ENCODE measurements at places on chromosomes 12 and 14.

DNA sequence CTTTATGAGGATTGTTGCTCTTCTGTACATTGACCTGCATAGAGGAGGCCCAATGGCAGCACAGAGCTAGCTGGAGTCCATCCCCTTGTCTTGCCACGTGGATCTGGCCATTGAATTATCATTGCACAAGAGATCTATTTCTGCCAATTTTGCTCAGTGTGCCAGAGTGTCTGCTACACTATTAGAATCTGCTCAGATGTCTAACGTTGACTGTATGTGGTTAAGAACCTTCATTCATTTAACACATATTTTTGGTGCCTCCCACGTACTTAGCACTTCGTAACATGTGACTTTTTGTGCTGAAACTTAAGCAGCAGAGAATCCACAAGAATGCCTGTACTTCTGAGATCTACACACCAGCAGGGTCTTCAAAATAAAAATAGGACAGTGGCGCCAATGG lies 166.0 kb upstream of the VASH1 start:
- DNase-seq, result no peak

DNA sequence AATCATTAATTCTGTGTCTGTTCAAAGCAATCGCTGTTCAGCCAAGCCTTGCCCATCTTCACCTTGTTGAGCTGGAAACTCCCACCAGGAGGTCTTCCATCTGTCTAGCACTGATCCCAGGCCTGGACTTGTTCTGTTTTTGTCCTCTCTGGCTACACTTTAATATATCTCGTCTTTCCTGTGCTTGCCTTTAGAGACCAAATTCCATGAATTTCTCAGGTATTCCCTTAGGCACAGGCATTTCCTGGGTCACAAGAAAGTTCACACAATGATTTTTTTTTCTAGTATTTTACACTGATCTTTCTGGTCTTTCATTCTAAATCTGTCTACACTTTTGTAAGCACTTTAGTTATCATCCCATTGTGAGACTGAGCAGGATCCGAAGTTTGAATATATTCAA lies 116.4 kb upstream of the CCND2 start:
- DNase-seq, result no peak

DNA sequence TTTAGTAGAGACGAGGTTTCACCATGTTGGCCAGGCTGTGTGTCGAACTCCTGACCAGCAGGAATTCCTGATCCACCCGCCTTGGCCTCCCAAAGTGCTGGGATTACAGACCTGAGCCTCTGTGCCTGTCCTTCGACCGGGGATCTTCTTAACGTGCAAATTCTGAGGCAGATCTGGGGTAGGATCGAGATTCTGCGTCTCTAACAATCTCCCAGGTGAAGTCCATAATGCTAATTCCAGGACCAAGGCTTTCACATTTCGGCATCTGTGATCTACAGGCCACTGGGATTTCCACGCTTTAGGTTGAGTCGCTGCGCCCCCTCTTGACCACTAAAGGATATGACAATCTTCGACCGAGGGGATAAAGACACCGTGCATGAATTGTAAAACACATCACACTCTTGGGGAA lies 24.8 kb downstream of the FOS start:
- peak; percentile 64 for DNase-seq

DNA sequence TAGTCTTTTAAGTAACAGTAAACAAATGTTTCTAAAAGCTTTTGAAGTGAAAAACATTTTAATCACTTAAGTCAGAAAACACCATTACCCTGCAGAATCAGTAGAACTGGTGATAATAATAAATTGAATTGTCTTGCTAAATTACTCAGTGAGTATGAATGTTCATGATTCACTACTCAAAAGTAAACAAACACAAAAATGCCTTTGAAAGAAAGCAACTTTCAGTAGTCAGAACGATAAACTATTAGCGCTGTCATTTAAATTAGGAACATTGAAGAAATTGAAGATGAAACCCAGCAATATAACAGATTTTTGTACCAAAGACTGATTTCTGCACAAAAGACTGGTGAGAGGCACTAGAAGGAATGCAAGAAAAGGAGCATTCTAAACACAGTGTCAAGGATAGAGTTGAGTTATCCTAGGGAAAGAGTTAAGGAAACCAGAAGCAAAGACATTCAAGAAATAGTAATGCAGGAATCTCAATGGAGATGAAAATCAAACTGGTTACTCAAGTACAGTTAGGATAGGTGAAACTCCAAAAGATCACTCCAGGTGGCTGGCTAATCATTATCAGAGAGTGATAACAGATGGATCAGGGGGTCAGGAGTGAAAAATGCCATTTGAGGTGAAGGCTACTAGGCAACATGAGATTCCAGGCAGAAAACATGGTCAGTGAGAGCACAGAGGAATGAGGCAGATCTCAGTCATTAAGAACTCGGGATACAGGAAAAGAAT lies 77.4 kb upstream of the ALG10 start:
- DNase-seq, result no peak

DNA sequence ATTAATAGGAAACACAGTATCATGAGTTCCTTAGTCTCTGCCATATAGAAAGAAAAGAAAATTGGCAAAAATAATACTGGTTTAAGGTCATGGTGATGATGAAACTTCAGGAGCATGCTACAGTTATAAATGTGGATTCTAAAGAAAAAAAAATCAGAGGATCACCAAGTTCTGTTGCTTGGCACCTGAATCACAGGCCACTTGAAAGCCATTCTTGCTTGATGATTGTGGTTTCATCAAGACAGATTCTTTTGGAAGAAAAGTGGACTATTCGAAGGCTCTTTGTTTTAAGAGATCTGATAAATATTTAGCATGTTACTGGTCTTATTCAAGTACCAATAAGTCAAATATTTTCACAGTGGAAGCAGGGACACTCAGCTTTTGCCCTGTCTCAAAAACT lies 148.9 kb downstream of the SAMD4A start:
- DNase-seq, result no peak

DNA sequence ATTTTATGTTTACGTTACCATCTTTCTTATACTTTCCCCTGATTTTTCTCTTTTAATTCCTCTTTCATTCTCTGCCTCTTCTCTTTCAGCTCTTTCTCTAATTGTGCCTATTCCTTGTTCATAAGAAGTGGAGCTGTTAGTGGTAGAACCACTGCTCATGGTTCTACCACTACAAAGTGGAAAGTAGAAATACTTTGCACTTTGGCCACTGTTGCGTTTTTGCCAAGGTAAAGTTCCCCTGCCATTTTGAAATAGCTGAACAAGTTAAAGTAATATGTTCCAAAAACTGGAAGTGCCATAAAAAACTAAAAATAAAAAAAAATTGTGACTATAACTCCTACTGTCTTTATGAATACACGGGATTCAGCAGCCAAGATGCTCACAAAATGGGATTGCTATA lies 130.6 kb downstream of the MON2 start:
- no peak for DNase-seq

DNA sequence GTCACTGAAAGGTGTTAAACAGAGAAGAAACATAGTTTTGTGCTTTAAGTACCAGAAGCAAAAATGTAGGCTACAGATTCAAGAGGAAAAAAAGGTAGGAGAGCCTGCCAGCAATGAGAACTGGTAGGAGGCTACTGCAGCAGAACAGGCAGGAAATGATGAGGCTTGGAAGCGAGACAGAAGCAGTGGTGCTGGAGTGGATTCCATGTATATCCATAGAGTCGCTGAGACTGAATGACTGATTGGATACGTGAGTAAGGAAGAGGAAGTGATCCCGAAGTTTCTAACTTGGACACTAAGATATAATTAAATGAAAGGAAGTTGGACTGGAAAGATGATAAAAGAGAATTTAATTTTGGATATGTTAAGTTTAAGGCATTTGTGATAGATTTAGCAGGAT lies 45.0 kb upstream of the CCDC91 start:
- DNase-seq, result no peak

- peak; percentile 69 for DNase-seq
Observed at GRCh38 chr12:121668750-121669520, 519 bp downstream of the MORN3 start.

- no peak for DNase-seq
Observed at GRCh38 chr12:94874518-94875302, 128.8 kb downstream of the NDUFA12 start.

DNA sequence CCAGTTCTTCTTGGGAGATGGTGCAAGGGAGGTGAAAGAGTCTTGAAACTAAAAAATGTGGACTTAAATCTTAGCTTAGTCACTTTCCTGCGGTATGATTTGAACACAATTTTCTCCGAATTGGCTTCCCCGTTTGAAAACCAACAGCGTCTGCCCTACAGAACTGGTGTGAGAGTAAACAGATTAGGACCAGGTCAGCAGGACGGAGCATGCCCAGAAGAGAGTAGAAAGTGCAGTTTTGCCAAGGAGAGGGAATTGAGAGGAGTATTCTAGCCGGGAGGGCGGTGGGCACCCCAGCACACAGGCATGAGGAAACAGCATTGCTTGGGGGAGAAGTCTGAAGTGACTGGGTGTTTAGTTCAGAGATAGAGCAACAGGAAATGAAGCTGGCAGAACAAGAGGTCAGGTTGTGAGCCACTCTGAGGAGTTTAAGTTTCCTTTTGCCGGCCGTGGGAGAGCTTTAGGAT lies 927.1 kb downstream of the VRK1 start:
- no peak for DNase-seq

GRCh38 chr12:43347026-43347425 lies 205.0 kb downstream of the ADAMTS20 start:
- no peak for DNase-seq

GRCh38 chr12:2800046-2800570 lies 5.3 kb downstream of the FKBP4 start:
- DNase-seq, result no peak

GRCh38 chr14:98062083-98062482 lies 1209.9 kb downstream of the BCL11B start:
- DNase-seq, result no peak

DNA sequence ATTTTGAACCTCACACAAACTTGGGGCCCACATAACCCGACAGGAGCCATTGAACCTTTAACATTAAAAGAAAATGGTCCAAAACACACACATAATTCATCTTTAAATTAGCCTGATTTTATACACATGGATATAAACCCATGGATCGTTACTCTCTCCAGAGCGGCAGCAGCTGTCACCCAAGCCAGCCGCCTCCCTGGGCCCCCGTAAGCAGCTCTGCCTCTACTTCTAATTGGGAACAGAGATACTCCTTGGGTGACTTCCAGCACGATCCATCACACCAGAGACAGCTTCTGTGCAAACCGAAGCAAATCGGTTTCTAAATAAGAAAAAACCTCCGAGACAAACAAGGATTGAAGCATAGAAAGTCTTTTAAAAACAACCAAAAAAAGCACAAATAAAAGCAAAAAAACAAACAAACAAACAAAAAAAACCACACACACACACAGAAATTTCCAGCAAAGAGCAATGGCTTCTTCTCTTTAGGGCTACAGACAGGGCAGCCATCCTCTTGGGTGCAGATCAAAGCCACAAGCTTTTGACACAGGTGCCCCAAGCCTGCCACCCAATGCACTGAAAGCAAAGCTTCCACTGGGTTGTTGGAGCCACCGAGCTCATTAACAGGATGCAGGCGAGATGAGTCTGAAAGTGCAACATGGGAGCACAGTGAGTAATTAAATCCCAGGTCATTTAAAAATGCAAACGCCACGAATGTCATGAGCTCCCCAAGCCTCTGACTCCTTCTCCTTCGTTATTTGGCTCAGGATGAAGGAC lies 156.9 kb downstream of the DPF3 start:
- DNase-seq, result no peak

- DNase-seq, result no peak
Observed at GRCh38 chr12:77236066-77236465, 170.7 kb upstream of the E2F7 start.

GRCh38 chr14:23445773-23446172 lies 10.3 kb upstream of the MYH7 start:
- DNase-seq, result no peak

DNA sequence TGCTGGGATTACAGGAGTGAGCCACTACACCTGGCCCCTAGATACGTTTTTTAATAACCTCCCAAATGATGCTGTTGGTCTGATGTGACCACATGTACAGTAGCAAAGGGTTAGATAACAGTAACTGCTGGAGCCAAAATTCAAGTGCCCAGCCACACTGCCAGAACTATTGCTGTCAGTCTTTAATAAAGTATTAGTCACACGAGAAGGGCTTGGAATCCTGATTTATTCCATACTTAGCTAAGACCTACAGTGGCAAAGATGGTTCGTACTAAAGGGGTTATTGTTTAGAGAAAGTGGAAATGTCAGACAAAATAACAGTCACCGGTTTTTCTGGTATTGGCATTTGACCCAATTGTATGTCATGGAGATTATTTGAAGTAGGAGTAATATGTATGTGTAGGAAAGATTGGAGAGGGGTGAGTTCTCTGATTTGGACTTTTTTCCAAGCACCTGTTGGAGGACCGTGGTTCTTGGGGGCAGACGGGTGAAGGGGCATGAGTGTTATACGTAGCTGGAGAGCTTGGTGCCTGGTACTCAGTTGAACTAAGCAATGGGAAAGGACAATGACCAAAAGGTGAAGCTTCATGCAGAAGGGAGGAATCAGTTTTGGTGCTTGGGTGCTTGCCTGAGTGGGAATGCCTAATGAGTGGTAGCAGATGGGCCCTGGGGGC lies 9.7 kb downstream of the TUBA1C start:
- DNase-seq, result no peak

DNA sequence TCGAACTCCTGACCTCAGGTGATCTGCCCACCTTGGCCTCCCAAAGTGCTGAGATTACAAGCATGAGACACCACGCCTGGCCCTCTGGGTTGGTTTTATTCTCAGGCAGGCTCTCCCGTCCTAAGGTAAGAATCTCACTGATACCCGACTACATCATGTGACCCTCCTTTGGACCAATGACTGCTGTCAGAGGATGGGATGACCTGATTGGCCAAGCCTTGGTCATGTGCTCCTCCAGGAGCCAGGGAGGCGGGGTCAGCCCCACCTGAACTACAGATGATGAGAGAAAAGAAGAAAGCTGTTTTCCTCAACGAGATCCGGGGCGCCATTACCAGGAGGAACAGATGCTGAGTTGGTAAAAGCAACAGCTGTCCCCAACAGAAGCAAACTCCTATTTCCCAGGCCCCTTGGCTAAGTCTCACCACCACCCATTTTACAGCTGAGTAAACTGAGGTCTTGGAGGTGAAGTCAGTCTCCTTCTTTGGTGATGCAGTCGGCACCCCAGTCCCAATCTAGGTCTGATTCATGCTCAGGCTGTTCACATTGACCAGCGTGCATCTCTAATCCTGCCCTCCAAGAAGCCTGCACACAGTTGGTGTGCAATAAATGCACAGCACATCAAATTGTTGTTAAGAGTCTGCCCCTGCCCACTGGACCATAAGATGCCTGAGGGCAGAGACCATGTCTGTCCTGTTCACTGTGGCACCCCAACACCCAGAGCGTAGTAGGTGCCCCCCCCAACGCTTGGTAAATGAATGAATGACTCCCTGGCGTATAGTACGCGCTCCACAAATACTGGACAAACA lies 118.8 kb downstream of the SCARB1 start:
- DNase-seq, result no peak

- DNase-seq, result no peak
Observed at GRCh38 chr14:97387252-97387874, 590.2 kb downstream of the VRK1 start.

GRCh38 chr12:53667080-53667479 lies 8.8 kb downstream of the ATP5MC2 start:
- no peak for DNase-seq

GRCh38 chr12:104285740-104286515 lies 17.6 kb upstream of the EID3 start:
- DNase-seq, result no peak

Data from D721Med (cell line).